Articular chondrocyte of knee joint (primary cell): ENCODE measurements at places on chromosomes 5 and 9. TPM values are rescaled to one million over a fixed set of nuclear protein-coding genes. Genes with fewer than 3 reads are reported as not detected.

Gene SPATA31D4
- not detected in 2 replicates for total RNA-seq

Gene GNA14
- total RNA-seq = 0.91 and 2.6 TPM in 2 replicates

Gene SOX30
- under 0.01 TPM in 1 of 2 replicates, not detected in the other for total RNA-seq

Gene PCDHAC1
- total RNA-seq = under 0.01 and 0.13 TPM in 2 replicates

Gene HRH2
- total RNA-seq = 0.54 TPM in 1 of 2 replicates, not detected in the other

Gene IFNK
- total RNA-seq = not detected in 2 replicates

Gene RANBP3L
- total RNA-seq = 0.76 and 0.78 TPM in 2 replicates

Gene EGFLAM
- 16.7 and 24.9 TPM in 2 replicates for total RNA-seq

Gene ADRA1B
- 0.13 and 0.76 TPM in 2 replicates for total RNA-seq
